ENCODE measurements at places on chromosomes 3 and 15.

DNA sequence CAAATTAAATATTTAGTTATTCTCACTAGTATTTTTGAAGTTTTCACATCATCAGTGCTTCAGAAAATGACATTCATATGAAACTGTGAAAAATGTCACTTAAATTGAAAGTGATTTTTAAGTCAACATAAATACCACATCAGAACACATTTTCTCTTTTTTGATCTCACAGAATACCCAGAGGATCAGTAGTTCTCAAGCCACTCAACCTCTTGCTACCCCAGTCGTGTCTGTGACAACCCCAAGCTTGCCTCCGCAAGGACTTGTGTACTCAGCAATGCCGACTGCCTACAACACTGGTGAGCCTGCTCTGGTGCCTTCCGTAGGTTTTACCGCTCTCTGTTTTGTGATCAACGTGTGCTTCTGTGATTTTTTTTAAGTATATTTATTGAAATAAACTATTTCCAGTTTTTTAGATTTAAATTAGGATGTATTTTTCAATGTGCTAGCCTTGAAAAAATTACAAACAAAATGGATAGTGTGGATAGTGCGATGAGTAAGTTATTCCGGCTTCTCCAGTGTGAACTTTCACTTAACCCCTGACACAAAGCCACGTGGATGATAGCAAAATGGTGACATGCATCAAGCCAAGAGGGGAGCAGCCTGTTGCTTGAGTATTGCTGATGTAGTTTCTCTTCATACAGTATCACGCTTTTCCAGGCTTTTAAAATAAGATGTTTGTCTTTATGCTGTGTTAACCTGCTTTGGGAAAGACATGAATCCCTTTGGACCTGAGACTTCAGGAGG is 26.5 kb downstream of the LYSMD4 start:
- no peak for DNase-seq

- no peak for DNase-seq
These were observed 253.6 kb downstream of the CNTN6 start for GRCh38 chr3:1346386-1346785.

GRCh38 chr15:58551084-58551763 is 119.4 kb downstream of the LIPC start:
- DNase-seq, result no peak

DNA sequence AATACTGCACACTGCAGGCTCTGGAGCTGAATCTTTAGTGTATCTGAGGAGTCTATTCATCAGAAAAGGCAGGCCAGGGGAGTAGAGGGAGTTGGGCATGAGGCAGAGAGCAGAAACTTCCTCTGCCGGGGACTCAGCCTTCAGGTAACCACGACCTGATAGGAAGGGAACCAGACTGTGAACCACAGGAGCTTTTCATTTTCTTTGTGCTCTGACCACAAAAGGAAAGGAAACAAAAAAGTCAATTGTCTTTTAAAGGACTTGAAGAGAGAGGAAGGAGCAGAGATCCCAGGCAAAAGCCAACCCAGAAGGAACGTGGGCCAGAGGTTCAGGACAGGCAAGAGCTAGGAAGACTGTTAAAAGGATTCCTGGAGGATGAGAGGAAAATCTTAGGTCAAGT is 573.3 kb downstream of the EPHB1 start:
- no peak for DNase-seq

GRCh38 chr15:65051266-65051665 is 6.1 kb downstream of the SLC51B start:
- DNase-seq, result no peak

DNA sequence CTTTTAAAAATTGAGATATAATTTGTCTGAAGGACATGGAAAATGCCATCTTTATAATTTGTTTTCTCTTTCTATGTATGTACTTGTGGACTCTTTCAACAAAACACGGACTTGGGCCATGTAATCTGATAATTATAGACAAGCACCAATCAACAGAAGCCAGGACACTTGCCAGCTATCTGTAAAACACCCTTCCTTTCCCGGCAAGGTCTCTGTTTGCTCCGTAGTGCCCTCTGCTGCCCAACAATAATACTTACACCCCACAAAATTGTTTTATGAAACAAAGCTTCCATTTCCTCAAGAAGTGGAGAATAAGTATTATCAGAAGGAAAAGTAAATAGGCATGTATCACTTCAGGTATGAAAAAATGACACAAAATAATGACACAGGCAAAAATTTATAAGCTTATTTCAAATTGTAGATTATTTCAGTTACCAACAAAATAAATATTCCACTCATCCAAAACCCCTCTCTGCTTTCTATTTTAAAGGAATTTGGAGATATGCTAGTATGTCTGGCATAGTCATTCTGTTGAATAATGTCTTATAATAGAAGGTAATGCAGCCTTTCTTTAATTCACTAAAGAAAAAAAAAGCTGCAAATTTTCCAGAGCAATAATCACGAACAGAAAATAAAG is 32.8 kb downstream of the MYH15 start:
- peak; percentile 9 for DNase-seq

- no peak for DNase-seq
These were observed 320.9 kb upstream of the ONECUT1 start for GRCh38 chr15:53110999-53111398.

GRCh38 chr15:95347837-95348236 is 982.7 kb upstream of the NR2F2 start:
- no peak for DNase-seq

- no peak for DNase-seq
These were observed 81.0 kb downstream of the FBXL2 start for GRCh38 chr3:33358172-33358781.

DNA sequence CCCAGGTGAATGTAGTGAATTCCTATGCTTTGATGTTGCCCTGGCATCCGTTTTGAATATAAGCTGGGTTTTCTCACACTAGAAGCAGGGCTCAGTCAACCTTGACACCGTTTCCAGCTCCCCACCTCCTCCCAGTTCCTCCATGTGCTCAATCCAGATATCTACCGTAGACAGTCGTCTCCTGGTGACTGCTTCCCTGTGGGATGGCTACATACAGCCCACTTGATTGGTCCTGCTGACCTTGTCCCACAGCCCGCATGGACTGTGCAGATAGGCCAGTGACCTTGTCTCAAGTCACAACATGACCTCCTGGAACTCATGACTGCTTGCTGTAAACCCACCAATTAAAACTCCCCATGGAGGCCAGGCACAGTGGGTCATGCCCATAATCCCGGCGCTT is 8.1 kb downstream of the SEMA7A start:
- DNase-seq, result no peak

- no peak for DNase-seq
These were observed 285.7 kb upstream of the MME start for GRCh38 chr3:154794391-154794790.

DNA sequence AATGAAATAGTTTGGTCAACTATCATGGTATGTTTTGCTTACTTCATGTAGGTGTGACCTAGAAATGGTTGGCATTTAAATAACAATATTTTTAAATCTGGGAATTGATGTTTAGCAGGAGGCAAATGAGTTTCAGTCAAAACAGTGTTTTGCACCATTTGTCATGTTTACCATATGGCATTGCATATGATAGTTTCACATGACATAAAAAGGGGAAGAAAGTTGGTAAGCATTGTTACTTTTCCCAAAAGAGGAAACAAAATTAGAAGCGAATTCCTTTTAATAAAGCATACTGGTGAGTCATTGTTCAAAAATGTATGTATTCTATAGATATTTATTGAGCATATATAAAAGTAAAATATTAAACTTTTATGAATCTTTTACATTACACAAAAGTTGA is 2.3 kb downstream of the RNF13 start:
- DNase-seq, result no peak

DNA sequence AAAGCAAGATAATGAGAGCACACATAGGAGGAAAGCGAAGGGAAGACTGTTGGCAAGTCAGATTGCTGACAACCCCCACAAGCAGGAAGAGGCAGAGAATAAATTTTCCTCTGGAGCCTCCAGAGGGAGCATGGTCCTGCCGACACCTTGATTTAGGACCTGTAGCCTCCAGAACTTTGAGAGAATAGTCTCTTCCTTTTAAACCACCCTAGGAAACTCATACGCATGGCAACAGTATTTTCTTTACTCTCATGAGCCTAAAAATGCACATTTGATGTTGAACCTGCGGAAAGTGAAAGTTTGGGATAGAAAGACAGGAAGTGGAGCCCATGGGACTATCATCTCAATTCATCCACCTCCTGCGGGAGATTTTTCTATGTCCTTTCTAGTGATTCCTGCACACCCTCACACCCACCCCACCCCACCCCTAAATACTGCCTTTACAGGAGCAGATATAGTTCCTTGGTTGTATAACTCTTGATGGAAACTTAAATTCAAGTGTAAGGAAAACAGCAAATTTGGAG is 116.7 kb upstream of the LPP start:
- no peak for DNase-seq

GRCh38 chr3:27714146-27714526 is 8.0 kb downstream of the EOMES start:
- no peak for DNase-seq

- DNase-seq, result no peak
These were observed 13.6 kb upstream of the TATDN2 start for GRCh38 chr3:10234526-10235230.

DNA sequence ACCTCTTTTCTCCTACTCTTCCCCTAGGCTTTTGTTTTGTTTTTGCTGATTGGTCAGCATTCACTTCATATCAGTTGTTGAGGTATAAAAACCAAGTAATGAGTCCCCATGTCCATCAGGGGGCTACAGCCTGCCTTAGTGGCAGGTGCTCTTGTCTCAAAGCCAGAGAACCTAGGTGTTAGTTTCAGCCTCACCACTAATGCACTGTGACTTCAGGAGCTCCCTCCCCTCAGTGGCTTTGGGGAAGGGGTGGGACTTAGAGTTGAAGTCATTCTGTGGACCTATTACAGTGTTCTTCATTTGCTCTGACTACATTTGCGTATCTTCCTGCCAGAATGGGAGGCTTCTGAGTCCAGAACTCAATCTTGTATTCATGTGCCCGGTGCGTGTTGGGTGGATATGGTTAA is 41.6 kb downstream of the NR2C2 start:
- no peak for DNase-seq

- DNase-seq, result no peak
These were observed 77.2 kb downstream of the ATG7 start for GRCh38 chr3:11349446-11349845.

GRCh38 chr15:78628227-78628626 is 7.4 kb upstream of the CHRNA3 start:
- no peak for DNase-seq

DNA sequence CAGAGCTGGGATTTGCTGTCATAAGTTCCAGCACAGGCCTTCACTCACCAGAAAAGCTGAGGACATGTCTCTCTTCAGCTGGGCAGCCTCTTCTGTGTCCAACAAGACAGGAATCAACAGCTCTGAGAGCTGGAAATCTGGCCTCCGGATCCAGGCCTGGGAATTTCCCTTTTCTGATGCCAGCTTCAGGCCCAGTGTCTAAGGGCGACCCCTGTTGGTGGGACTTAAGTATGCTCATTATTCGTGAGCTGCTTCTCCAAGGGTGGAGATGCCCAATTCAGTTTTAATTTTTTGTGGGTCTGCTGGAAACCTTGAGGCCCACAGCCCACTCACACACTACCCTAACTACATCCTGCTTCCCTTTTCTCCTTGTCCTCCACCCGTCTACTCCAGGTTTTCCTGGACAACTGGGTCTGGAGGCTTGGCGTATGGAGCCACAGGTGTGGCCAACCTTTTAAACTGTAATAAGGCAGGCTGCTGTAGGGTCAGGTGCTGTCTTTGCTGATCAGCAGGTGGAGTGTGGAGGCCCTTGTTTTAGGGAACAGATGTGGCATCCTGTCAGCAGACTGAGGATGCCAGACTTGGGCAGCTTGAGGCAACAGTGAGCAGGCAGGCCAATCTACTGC is 2.6 kb upstream of the CEMIP start:
- DNase-seq, result peak; percentile 35

DNA sequence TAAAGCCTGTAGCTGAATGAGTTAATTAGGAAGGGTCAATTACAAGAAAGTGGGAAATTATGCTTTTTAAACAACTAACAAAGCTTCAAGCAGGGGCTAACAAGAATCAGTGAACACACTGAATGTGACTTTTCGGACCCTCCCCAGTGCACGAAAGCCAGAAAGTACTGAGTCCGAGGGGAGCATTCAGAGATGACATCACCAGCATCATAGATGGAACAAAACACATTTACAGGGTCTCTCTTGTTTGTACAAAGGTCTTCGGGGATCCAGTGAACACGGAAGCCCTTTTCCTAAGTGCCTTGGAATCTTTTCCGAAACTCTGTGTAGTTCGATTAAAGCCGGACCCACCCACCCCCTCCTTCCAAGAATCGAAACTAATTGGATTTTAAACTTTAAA is 829 bp downstream of the DCP1A start:
- DNase-seq, result no peak

- no peak for DNase-seq
These were observed 415.7 kb downstream of the PLCL2 start for GRCh38 chr3:17300441-17300840.

DNA sequence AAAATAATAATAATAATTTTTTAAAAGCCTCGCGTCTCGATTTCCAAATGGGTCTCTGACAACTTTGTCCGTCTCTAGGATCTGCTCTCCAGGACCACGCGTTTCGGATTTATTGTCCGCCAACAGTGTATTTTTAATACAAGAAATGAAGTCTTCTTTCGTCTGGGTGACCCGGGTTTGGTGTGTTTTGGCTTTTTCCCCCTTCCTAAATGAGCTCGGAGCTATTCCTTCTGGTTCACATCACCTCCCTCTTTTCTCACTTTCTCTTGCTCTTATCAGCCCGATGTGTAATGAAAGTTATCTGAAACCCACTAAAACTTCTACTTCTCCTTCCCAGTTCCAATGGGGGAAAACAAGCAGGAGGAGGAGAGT is 516.7 kb downstream of the MECOM start:
- no peak for DNase-seq

- no peak for DNase-seq
These were observed 10.5 kb upstream of the TXNRD3 start for GRCh38 chr3:126665221-126665936.

- DNase-seq, result no peak
These were observed 108.8 kb downstream of the FAIM start for GRCh38 chr3:138717348-138717747.

DNA sequence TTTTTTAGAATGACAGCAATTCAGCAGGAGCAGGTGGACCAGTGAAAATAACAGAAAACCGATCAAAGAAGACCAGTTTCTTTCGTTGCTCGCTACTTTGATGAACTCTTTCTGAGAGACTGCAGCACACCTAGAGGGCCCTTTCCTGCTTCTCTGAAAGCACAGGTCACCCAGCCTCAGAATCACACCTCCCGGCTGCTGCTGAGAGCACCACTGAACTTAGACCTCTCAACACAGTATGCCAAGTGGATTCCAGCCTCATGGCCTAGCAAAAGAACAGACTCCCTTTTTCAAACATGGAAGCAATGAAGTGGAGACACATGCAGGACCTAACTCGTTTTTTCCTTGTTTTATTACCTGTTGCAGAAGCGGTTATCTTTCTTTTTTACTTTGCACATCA is 13.9 kb upstream of the APH1B start:
- DNase-seq, result no peak

DNA sequence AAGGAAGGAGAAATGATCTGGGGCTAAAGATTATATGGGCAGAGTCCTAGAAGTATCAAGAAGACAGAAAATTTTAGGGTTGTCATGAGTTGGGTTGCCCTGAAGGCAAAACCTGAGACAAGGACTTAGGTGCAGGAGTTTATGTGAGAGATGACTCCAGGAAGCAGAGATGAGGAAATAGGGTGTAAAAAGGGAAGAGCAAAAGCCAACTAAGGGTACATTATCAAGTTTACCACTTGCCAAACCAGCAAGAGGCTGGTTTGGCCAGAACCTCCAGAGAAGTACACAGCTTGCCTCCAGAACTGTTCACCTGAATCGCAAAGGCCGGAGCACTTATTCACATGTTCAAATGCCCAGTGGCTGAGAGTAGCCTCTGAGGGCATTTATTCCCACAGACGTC is 116.7 kb downstream of the FHIT start:
- no peak for DNase-seq

- no peak for DNase-seq
These were observed 237.1 kb upstream of the CFAP20DC start for GRCh38 chr3:59286791-59287531.
